CD4-positive, alpha-beta T cell treated with Interleukin-17A for 1 hour (primary cell): ENCODE measurements at places on chromosomes 7 and 10.

DNA sequence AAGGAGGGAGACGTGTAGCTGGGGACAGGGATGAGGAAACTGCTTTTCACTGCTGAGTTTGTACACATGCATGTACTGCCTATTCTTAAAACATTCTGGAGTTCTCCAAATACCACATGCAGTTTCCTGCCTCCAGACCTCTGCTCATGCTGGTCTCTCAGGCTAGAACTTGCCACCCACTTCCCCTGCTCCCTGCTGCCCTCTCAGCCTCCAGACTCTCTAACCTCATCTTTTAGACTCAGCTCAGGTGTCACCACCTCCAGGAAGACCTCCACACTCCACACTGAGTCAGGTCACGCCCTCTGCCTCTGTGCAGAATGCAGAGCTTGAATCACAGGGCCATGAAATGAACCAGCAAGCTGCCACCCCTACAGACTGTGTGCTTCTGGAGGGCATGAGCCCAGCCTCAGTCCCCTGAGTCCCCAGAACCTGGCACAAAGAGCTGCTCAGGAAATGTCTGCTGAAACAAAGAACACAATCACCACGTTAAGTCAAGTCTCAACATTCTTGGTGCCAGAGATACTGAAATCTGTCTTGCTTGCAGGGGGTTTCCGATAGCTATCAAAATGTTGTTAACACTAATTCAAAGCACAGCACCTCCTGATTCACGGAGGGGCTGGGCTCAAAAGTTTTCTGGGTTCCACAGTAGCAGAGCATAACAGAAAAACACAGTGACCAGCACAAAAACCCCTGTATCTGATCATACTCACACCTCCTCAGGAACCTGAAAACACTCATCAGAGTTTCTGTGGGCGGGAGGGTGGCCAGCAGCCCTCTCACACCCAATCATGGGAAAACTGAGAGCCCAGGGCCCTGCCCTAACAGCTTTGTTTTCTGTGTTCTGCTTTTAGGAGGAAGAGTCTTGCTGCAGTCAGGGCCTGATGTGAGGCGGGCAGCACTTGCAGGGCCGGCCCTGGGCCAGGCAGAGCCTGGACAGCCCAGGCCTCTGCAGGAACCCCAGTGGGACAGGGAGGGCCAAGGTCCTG lies 21.1 kb downstream of the FAM53B start:
- DNase-seq = peak; percentile 77

DNA sequence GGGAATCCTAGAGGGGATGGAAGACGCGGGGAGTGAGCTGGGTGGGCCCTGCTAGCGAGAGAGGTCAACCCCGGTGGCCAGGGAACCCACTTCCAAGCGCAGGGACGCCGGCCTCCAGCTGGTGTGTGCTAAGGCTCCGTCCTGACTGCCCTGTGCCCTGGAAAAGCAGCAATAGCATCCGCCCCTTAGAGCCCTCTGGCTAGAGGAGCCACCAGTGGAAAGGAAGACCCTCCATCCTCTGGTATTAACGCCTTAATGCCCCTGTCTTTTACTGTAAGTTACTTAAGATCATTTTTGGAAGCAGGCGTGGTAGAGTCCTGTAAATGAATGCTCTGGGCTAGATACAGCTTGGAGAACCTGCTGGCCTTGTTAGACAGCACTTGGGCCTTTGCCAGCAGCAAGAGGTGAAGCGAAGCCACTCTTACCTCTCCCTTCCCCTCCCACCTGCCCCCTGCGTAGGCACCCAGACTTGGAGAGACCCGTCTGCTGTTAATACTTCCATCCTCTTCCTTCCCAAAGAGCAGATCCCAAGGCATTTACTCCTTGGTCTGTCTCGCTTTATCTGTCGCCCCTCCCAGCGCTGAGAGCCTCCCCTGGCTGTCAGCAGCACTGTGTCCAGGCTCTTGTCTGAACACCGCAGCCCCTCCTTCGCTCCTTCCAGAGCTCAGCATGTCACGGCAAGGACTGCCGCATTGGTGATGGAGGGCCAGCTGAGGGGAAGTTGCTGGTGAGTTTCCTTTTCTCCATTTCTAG lies 4.6 kb downstream of the REPIN1 start:
- no peak for DNase-seq

- no peak for DNase-seq
Measured at GRCh38 chr10:10830293-10830986, 187.2 kb upstream of the CELF2 start.

DNA sequence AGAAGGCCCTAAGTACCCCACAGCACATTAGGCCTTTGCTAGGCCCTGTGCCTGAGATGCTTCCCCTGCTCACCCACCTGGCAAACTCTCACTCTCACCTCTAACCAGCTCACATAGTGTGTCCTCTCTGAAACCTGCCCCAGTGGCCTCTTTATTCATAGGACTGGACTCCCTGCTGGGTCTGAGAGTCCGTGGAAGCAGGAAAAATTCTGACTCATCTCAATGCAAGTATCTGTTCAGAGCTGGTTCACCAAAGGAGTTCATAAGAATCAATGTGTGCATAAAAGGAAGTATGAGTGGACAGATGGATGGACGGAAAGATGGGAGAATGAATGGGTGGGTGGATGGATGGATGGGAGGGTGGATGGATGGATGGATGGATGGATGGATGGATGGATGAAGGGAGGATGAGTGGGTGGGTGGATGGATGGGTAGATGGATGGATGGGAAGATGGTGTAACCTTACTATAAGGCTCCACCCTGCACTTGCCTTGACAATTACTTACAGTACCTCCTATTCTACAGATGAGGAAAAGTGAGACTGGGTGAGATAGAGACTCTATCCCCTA lies 111.2 kb upstream of the ZMIZ1 start:
- DNase-seq = no peak

GRCh38 chr10:1498746-1499358 lies 238.5 kb downstream of the ADARB2 start:
- DNase-seq = no peak

GRCh38 chr10:63390521-63390920 lies 75.3 kb downstream of the JMJD1C start:
- DNase-seq = no peak

DNA sequence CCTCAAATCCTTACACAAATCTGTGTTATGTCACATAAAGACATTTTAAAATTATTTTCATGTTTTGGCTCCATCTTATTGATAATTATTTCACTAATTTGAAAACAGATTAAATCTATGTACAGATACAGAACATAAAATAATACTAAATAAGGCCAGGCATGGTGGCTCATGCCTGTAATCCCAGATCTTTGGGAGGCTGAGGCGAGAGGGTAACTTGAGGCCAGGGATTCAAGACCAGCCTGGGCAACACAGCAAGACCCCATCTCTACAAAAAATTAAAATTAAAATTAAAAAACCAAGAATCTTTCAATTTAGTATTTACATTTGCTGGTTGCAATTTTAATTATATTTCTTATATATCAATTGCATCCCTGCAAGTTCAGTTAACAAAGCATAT lies 246.4 kb upstream of the MKLN1 start:
- no peak for DNase-seq

DNA sequence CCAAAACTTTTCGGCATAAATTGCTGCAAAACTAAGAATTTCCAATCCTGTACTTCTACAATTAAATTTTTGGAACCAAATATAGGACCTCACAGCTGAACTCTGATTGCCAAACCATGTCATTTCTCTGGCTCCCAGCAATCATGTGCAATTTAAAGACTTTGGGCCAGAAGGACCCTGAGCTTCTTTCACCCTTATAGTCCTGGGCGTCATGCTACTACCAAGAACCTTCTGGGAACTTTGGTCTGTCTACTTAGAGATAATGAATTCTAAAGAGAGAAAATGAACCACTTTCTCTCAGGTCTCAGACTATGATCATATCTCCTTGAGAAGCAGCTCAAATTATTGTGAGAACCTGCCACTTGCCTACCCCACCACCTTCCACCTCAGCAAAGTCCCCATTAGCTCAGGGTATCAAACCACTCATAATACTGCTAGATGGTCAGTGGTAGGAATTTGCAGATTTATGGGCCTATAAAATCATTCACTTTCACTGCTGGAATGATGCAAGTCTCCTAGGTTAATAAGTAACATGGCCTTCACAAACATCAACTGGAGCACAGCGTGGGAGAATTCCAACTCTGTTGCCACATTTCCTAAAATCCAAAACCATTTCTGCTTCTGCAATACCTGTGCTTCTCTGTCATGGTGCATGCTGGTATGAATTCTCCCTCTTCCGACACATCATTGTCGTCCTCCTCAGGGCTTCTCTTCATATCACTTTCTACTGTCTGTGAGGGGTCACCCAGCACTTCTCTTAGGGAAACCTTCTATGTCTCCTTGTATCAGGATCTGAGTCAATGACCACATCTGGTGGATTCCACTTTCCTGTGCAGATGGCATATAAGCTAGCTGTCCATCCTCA lies 6.6 kb upstream of the WDR91 start:
- no peak for DNase-seq

DNA sequence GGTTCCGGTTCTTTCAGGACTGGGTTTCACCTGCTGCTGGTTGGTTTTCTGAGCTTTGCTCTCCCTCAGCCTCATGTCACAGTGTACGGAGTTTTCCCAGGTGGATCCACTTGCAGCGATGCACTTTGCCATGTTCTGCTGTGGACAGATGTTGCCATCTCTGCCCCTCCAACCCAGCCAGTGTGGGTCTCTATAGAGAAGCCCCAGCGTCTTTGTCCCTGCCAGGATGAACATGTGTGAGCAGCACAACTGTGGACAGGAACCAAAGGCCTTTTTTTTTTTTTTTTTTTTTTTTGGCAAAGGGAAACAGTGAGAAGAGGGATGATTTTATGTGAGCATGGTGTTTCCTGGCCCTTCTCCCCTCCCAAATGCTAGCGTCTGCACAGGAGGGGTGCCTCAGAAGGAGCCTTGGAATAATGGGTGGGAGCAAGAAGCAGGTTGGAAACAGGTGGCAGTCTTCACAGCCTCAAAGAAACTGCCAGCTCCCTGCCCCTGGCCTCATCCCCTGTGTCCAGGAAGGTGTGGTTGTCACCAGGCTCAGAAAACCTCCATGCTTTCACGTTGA lies 106.5 kb downstream of the RPS24 start:
- DNase-seq = no peak

GRCh38 chr10:17731331-17732020 lies 20.5 kb upstream of the TMEM236 start:
- DNase-seq = no peak

DNA sequence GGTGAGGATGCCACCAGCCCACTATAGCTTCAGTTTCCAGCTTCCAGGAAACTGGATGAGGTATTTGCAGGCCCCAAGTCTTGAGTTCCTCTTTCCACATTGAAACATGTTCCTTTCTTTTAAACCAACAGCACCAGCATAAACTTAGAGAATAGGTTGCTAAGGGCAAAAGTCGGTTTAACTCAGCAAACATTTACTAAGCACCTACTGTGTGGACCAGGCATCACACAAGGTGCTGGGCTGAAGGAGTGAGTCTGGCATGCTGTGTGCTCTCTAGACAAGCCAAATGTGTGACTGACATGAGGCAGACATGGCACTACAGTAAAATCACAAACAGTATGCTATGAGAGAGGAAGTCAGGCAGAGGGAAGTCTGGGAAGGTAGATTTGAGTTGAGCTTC lies 11.0 kb upstream of the RASSF4 start:
- DNase-seq = no peak

- no peak for DNase-seq
Measured at GRCh38 chr7:2725178-2726105, 37.4 kb downstream of the AMZ1 start.

GRCh38 chr10:133248334-133248715 lies 10.7 kb downstream of the VENTX start:
- no peak for DNase-seq

DNA sequence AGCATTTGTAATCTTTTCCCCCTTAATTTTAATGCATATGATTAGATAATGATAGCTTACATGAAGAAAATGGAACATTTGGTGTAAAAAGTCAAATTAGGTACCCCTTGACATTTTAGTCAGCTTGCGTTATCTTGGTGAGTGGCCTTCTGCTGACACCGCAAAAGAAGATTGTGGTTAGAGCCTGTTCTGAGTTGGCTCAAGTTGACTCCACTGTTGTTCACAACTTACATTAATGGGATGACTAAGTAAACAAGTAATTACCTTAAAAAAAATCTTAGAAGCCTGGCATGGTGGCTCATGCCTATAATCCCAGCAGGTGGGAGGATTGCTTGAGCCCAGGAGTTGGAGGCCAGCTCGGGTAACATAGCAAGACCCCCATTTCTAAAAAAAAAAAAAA lies 24.2 kb downstream of the TRRAP start:
- DNase-seq = no peak

DNA sequence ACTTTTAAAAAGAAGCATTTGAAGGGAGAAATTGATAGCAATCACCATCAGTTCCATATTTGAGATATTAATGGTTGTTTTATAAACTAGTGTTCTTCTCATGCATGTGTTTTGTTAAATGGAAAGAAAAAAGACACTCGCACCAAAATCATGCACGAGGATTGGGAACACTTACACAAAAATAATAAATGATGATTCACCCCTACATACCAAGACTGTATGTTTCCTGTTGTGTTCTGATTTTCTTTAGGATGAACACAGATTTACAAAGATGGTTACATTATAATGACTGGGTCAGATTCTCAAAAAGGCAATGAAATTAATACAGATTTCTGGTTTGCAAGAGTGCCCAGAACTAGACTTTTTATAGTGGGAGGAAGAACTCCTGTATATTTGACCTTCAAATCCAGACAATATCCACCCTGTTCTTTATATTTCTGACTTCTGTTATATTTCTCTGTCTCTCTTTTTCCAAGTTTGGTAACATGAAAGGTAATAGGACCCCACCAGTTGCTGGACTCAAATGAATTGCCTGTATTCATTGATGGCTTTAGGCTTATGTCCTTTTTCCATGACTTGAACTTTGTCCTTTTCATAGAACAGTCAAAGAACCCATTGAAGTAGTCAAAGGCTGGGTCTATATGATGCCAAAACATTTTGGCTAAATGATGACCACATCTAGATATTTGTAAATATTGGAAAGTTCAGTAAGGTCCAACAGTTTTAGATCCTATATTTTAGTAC lies 54.4 kb downstream of the SEMA3A start:
- DNase-seq = no peak

GRCh38 chr10:58772758-58773157 lies 260.1 kb downstream of the BICC1 start:
- no peak for DNase-seq

- no peak for DNase-seq
Measured at GRCh38 chr10:29011516-29011915, 277.4 kb upstream of the LYZL1 start.

- peak; percentile 82 for DNase-seq
Measured at GRCh38 chr10:26486990-26487850, 49.1 kb downstream of the APBB1IP start.
